NCI-H748 treated with DMSO at 0.1 percent for 48 hours (cell line): ENCODE measurements at places on chromosomes 11 and 22.
A peak's percentile ranks its signal among the peaks of the same experiment; 100 is the strongest.

- no peak for DNase-seq
Measured at GRCh38 chr11:18669711-18670110, 28.9 kb upstream of the TMEM86A start.

DNA sequence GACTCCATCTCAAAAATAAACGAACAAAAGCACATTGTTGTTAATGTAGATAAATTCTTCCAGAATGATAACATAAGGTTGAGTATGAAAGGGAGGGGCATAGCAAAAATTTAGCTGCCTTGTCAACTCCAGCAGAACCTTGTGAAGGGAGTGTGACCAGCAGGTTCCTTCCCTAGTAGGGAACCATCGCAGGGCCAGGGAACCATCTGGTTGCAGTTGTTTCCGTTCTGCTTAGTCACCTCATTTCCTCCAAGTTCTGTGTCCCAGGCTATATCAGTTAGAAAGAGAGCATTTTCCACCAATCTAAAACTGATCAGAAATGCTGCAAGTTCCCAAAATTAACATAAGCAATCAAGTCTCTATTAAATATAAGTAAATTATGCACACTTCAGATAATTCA, 126.7 kb upstream of the BLID start:
- no peak for DNase-seq

DNA sequence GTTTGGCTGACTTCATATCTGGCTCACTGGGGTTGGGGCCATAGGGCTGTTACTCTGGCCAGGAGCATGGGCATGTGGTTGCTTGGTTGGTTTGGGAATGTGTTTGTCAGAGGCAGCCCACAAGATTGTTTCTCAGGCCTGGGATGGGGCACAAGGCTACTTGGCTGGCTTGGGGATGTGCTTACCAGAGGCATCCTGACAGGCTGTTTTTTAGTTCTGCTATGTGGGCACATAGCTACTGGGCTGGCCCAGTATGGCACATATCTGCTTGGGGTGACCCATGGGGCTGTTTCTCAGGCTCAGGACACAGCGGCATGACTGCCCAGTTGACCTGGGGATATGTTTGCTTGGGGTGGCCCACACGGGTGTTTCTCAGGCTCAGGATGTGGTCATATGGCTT, 94.6 kb upstream of the PGR start:
- DNase-seq, result no peak

DNA sequence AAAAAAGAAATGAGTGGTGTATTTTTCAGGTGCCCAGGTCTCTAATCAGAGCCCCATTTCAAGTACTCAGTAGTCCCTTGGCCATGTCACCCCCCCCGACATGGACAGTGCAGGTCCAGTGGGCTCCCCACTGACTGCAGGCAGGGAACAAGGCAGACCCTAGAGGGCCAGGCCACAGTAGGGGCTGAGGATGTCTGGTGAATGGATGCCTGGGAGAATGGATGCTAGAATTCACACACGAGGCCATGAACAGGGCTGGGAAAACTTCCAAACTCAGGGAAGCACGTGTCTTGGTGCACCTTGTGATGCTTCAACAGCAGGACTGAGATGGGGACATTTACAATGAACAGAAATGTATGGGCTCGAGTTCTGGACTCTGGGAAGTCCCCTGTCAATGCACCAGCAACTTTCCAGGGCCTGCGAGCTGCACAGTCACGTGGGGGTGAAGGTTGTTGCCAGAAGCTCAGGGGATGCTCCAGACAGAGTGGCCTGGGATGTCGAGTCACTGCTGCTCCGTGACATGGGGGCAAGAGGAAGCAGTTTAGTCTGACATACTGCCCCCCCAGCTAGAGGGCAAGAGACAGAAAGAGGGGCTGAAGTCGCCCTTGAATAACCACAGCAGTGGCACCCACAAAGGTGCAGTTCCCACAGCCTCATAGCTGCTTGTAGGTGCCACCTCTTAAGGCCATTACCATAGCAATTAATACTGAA, 3.1 kb downstream of the APOBEC3G start:
- no peak for DNase-seq

DNA sequence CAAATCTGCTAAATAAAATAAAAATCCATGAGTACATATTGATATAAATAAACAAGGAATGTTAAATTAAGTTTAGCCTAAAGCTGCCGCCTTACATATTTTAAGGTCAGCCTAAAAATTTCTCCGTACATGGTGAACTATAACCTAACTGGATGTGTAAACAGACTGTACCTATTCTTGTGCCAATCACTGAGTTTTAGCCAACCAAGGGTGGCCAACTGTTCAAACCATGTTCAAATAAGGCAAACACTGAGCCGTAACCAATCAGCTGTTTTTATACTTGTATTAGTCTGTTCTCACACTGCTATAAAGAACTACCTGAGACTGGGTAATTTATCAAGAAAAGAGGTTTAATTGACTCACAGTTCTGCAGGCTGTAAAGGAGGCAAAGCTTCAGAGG, 8.6 kb upstream of the QSER1 start:
- DNase-seq, result no peak

DNA sequence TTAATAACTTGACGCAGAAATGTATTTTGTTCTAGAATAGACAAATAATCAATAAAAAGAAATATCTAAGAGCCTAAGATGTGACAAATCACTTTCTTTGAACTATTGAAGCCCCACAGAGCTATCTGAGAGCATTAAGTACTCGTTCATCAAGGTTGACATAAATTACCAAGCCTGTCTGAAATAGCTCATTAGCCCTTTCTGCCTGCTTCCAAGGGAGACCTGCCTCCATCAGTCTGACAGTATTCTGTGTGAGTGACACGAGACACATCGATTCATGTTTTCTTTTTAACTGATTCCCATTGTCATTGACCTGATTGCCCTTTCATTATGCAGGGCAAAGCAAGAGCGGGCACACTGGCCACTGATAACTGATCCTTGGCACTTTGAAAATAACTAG, 347.5 kb downstream of the KCNA4 start:
- no peak for DNase-seq

DNA sequence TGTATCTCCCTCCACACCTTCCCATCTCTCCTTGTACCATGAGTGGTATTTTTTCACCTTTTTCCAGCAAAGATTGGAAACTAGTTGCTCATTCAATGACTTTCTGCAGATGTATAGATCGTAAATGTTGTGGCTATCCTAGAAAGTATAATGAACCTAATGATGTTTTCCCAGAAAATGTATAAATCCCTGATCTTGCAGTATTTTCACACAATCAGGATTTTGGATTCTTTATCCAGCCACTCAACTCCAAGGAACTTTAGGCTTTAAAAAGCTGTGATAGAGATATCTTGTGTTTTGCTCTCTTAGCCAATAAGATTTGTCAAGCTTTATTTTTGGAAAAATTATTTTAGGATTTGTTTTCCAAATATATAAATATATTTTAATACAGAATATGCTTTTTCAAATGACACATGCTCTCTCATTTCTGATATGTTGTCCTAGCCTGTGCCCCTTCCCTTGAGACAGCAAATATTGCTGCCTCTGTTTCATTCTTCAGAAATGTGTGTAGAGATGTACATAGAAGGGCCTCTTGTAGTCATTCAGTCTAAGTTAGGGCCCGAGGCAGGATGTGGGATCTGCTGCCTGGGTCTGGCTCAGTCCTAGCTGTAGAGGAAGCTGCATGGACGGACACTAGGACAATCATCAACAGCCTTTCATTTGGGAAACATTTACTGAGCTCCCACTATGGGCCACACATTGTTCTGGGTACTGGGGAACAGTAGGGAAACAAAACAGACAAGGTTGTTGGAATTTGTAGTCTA, 62.4 kb downstream of the NAV2 start:
- DNase-seq, result no peak

GRCh38 chr11:81359476-81359875, 1374.2 kb downstream of the FAM181B start:
- DNase-seq, result no peak

DNA sequence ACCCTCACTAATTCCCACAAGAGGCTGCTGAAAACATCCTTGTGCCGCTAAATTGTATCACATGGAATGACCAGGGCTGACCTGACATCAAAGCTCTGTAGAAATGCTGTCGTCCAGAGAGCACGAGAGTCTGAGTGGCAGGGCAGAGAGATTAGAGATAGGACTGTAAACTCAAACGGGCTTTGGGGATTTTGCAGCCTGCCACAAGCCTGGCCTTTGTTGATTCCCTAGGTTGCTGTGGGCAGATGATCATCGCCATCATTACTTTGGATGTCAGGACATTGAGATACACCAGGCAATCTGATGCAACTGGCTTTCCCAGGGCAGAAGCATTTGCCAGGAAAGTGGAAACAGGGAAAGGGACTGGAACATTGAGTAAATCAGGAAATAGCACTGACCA, 131.6 kb downstream of the ETS1 start:
- DNase-seq, result no peak

- no peak for DNase-seq
Measured at GRCh38 chr11:35014346-35014745, 97.9 kb downstream of the PDHX start.

- DNase-seq, result no peak
Measured at GRCh38 chr22:20962491-20962945, 4.5 kb upstream of the AIFM3 start.

DNA sequence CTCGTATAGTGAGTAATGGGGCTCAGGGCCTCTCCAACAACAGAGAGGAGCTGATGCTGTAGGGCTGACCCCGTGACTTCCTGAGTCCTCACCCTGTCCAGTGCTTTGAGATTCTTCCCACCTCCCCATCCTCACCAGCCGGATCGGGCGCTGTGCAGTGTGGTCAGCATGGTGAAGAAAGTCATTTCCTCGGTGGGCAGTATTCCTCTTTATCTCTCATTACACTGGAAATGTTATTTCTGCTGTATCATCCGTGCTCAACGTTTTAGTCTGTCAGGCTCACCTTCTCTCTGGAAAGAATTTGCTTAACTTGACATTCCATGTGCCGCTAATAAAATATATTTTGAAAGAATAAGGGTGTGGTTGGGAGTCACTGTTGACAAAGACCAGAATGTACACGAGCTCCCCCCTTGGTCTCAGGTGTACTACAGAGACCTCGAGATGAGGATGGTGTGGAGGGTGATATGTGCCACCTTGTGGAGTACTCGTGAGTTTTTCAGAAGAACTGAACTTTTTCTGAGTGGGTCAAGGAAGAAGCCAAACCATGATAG, 25.7 kb upstream of the SCGB1A1 start:
- DNase-seq, result no peak

DNA sequence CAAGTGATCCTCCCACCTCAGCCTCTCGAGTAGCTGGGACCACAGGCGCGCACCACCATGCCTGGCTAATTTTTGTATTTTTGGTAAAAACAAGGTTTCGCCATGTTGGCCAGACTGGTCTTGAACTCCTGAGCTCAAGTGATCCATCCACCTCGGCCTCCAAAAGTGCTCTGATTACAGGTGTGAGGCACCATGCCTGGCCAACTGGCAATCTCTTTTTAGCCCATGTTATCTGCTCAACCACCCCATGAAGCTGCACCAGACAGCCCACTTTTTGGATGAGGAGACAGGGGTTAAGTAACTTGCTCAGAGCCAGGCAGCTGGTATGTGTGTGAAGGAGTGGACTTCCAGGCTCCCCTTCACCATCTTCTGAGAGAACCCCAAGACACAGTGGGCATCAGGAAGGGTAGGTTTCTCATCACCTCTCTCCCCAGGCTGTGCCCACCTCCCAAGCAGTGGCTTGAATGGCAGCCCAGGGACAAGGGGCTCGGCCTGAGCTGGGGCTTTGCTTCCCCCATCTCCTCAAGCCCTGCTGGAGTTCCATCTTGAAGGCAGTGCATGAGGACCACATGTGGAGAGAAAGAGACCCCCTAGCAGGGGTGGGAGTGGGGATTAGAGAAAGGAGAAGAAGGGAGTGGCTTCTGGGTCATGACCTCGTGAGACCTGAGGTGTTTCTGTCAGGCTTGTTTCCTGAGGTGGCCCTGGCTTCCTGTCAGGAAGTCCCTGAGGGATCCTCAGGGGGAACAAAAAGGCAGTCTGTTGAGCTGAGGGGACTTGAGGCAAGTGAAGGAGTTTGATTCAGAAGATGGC, 87.5 kb upstream of the PARVA start:
- no peak for DNase-seq

DNA sequence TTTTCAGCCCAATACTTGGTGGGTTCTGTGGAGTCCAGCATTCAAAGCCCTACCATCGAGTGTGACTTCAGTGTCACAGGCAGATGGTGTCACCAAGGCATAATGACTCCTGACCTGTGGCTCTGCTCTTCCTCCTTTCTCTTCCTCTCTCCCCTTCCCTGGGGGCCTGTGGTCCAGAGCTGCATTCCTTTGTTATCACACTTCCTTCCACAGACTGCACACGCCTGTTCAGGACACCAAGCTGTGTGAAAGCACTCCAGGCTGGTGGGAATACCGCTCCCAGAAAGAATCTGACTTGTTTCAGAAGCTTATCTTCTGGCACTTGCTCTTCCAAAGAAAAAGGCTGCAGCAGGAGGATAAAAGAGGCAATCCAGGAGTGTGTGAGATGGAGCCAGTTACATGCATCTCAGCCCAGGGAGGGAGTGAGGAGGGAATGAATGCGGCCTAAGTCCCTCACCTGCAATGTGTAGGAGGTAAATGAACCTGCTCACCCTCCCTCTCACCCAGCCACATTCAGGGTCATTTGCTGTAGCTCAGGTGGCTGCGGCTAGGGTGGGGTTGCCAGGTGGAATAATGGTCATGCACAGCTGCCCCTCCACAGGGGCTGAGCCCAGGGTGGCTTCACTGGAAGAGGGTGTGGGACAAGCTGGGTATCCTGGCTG, 79.3 kb downstream of the ADAMTS15 start:
- no peak for DNase-seq

- DNase-seq, result no peak
Measured at GRCh38 chr11:126502982-126503381, 147.5 kb downstream of the ST3GAL4 start.

GRCh38 chr11:92393218-92393617, 168.6 kb downstream of the FAT3 start:
- no peak for DNase-seq

DNA sequence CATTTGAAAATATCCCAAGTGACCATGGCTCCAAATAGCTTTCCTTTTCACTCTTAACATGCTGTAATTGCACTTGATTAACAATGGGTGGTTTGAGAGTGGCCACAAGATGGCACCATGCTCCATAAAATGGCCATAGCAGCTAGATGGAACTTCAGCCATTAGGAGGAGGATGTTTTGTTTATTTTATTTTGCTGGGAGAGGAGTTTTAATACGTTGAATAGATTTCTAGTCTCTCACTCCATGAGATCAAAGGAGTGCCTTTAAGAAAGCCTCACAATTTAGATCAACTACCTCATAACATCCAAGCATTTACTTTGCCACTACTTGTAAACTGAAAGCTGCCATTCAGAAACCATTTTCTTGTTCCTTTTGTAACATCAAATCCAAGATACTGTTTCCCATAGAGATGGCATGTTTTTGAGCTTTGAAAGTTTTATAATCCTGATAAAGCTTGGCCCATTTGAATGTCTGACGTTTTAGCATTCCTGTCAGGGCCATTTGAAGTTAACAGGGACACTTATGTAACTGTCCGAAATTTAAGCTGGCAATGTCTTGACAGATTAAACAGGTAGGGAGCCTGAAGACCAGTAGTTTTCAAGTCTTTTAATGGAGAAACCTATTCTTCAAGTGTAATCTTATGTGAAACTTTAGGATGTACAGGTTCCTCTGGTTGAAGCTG, 4.7 kb downstream of the FEN1 start:
- DNase-seq, result peak; percentile 61

GRCh38 chr22:33851240-33851639, 69.0 kb downstream of the LARGE1 start:
- DNase-seq, result no peak

GRCh38 chr22:48389916-48390315, 1437.8 kb downstream of the BRD1 start:
- no peak for DNase-seq

GRCh38 chr22:36328635-36329253, 59.0 kb downstream of the MYH9 start:
- no peak for DNase-seq
